G401 (cell line): ENCODE measurements at places on chromosomes 6 and 20. TPM values are rescaled to one million over a fixed set of nuclear protein-coding genes. Genes with fewer than 3 reads are reported as not detected.

ZNF334 gene
- not detected in 2 replicates for total RNA-seq

ELOVL4 gene
- total RNA-seq: 27.6 and 34.2 TPM in 2 replicates

DNA sequence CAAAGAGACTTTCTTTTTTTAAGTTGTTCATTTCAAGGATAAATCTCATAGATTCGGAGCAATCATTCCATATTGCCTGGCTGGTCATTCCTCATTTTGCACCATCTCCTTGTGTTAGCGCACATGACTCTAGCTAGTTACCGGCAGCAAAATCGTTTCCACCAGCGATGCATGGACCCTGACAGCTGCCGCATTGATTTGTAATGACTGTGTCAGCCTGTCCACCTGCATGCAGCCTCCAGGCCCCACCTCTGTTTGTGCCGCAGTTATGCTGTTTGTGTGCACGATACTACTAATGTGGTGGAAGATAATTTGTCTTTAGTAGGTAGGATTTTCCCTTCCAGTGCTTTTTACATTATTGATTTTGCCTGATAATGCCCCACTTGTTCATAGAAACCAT lies 164.0 kb downstream of the TBC1D7 start:
- no peak for DNase-seq

DNA sequence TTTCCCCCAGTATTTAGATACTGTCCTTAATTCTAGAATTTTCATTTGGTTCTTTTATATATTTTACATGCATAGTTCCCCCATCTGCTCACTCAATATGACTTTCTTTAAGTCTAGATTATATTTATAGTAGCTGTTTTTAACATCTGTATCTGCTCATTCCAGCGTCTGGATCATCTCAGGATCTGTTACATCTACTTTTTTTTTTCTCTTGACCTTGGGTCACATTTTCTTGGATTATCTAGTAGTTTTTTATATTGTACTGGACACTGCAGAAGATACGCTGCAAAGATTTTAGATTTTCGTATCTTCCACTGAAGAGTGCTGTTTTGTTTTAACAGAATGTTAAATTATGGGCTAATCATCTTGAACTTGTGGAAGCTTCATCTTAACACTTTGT lies 20.7 kb downstream of the RAB22A start:
- no peak for DNase-seq

DNA sequence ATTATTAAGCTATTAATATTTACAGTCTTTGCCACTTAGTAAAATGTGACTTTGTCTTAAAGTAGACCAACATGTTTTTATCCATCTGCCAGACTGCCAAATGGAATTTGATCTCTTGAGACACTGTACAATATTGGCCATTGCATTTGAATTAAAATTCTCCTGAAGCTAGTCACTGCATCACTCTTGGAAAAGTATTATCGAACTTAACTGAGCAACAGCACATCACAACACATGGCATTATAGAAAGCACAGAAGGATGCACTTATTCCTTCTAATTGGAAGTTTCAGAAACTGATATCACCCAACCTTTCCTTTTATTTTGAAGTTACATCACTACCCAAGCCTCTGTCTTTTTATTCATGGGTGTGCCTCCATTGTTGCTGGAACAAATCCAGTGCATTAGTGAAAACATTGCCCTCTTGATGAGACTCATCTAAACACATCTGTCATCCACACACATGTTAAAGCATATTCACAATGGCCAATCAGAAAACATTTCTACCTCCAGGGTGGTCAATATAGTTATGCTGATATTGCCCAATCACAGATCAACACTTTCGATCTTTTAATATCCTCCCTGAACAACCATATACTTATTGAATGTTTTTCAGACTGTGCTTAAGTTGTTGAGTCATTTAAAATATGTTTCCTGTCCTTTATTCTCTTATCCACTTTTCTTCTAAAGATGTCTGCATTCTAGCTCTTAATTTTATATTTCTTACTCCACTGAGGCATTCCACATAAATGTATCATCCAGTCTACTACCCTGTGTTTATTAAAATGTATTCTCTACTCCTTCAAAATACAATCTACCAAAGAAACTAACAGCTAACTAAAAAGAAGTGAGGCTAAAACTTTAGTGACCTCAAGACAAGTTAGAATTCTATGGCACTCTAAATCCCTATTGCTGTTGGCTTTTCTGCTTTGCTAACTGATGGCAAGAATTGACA lies 535.0 kb downstream of the RFPL4B start:
- no peak for DNase-seq

DNA sequence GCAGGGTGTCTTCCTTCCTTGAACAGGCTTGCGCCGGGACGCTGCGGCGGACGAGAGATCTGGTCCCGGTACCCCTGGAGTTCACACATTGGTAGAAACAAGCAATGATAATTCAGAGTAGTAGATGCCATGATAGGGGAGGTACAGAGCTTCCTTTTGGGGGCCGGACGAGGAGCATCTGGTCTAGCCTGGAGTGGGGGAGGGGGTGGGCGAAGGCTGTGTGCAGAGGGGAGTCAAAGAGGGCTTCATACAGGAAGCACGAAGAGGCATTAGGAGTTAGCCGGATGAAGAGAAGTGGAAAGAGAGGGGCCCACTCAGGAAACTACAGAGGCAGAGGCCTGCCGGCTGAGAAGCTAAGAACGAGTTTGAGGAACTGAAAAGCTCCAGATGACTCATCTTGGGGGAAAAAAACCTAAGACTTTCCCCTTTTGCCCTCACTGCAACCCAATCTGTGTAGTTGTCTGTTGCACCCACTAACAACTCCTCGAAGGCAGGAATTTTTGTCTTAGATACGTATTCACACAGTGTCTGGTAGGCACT lies 611 bp downstream of the CNPY3 start:
- DNase-seq: no peak

DNA sequence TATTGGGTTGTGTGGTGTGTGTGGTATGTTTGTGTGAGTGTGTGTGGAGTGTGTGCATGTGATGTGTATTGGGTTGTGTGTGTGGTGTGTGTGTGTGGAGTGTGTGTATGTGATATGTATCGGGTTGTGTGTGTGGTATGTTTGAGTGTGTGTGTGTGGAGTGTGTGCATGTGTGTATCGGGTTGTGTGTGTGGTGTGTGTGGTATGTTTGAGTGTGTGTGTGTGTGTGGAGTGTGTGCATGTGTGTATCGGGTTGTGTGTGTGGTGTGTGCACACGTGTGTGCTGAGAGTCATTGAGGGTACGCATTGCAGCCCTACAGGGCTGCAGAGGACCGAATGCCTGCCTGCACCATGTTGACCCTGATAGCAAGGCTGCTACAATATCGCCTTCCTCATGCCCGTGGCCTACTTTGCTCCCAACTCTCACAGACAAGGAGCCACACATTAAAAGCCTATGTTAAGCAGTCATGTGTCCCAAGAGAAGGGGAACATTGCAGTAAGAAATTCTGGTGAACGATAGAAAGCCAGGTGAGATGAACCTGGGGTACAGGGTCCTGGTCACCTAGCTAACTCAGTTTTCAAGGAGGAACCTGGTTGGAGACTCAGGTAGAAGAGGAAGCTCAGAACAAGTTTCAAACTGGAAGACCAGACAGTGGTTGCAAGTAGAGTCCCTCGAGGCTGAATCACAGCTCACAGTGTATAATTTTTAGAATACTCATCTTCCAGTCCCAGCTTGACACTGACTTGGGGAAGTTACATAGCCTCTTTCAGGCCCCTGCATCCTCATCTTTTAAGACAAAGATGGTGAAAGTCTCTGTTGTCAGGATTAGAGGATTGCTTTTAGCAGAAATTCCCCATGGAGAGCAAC lies 45.7 kb upstream of the TMEM170B start:
- DNase-seq: no peak
